ENCODE measurements at places on chromosomes 5 and 9.

DNA sequence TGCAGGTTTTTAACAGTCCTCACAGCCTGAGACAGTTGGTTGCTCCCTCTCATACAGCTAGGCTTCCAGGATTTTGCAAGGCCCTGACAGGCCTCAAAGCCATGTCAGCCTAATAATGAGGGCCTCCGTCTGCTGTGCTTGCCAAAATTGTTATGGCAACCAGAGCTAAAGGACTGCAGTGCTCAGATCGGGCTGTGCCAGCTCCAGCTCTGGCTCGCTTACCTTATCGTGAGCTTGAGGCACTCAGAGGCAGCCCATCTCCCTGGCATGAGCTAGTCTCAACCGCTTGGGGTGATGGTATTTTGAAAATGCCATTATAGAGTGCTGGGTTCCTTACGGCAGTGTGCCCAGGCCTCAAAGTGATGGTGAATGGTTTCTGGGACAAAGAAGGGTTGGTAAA, 8.4 kb downstream of the MTAP start:
- DNase-seq, result no peak

DNA sequence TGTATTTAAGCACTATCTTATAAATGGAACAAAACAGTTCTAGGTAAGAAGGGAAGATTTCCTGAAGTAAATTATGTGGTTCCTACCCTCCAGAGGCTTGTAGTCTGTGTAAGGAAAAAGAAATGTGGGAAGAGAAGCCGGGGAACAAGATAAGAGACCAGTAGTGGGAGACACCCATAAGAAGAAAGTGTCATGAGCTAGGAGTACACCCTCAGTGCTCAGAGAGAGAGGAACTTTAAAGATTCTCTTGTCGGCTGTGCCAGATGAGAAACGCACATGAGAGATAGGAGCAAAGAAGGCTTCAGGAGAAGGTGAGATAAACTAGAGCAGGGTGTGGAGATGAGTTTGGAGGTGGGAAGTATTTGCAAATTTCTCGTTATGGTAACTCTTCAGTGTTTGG, 18.1 kb downstream of the SLC36A1 start:
- no peak for DNase-seq

GRCh38 chr5:116091416-116091815, 6.6 kb downstream of the COMMD10 start:
- no peak for DNase-seq

- no peak for DNase-seq
These were observed 31.1 kb downstream of the FBXW11 start for GRCh38 chr5:171975262-171975876.

DNA sequence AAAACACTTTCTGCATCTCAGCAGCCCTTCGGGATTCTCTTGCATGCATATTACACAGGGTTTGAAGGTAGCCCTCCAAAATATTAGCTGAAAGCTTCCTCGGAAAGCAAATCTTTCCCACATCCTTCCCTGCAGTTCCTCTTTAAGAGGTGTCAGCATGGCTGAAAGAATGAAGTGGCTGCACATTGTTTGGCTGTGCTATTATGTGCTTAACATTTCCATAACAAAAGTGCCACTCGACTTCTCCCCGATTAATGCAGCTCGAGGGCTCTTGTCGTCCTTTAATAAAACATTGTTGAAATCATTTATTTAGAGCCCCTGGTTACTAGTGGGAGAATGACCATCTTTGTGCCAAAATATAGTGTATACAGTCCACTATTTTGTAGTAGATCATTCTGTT, 6.5 kb downstream of the GAS1 start:
- no peak for DNase-seq

DNA sequence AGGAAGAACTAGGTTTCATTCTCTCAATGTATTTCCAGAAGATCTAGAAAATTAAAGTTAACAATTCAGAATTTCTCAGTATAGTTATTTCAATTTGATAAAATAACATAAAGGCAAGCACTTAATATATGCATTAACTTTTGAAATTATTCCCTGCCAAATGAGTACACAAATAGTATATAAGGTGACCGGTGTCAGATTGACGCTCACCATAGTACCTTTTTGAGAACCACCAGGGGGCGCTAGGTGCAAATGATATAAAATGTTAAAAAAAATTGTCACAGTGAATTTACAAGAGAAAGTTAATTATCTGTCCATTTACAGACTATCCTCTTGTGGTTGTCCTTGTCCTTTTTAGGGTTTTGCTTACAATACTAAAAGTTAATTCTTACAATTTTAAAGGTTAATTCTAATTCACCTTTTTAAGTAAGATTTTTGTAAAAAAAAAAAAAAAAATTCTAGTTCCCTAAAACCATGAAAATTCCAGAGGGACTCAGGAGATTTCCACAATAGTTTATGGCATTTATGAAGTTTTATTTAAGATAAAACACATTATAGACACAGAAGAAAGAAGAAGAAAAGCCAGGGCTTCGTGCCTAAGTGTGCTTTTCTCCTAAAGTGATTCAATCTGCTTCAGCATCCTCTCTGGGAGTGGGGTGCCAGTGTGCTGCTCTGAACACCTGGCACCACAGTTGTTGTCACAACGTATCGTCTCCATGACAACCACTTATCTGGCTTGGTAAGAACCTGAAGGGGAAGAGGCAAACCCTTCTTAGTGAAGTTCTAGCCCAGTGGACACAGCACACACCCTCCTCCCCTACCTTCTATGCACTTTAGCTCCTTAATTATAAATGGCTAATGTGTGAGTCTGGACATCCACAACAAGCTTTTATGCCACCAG, 1.7 kb downstream of the ADAMTS16 start:
- no peak for DNase-seq

GRCh38 chr5:68332556-68332955, 117.0 kb downstream of the PIK3R1 start:
- DNase-seq, result no peak

DNA sequence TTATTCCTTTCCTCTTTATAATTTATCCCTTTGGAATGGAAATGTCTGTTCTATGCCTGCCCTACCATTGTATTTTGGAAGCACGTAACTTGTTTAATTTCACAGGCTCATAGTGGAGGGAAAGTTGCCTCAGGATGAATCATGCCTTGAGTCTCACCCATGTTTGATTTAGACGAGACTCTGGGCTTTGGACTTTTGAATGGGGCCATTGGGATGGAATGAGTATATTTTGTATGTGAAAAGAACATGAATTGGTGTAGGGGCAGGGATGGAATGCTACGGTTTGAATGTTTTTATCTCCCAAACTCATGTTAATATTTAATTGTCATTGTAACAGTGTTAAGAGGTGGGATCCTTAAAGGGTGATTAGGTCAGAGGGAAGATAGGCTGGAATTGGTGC, 10.3 kb downstream of the FBXW5 start:
- DNase-seq, result no peak

DNA sequence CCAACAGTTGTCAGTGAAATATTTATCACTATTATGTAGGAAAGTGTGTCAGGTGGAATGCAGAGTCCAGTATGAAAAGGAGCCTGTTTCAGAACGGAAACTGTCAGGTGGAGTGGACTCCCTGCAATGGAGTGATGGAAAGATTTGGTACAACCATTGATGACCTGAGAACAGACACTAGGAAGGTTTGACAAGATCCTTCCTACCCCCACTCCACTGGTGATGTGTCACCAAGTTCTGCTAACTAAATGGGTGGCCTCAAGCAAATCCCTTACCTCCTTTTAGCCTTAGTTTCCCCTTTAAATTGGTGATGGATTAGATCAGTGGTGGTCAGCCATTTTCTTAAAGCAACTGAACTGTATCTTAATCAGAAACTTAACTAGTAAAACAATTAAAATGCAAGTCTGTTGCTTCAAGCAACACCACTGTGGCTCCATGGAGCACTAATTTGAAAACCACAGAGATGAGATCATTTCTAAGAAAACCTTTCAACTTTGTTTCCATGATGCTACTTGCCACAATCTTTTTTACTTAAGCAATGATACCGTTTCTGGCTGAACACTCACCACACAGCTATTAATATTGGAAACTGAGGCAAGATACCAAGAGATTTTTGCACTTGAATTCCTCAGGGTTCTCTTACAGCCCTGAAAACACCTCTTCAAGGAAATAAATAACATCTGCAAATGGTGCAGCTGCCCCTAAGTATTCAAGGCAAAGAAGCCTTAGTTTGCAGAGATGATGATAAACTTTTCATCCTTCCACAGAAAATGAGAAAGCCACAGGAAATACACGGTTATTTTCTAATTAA, 140.6 kb downstream of the ERCC6L2 start:
- DNase-seq, result no peak

- no peak for DNase-seq
These were observed 467 bp upstream of the PHF19 start for GRCh38 chr9:120877276-120878034.

DNA sequence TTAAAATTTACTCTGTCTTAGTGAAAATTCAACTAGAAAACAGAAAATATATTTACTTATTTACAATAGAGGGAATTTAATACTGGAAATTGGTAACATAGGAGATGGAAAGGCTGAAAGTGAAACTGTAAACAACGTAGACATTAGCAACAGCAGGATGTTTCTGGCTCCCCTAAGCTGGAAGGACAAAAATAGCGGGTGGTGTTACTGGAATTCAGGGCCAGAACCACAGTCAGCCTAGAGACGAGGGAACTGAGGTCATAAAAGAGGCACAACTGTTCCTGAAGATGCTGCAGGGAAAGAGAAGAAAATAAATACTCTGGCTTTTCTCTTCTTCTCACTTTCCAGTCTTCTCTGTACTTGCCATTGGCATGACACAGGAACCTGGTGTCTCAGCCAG, 80.4 kb upstream of the NIPBL start:
- no peak for DNase-seq
